ENCODE measurements at places on chromosomes 16 and 17.
A peak's percentile ranks its signal among the peaks of the same experiment; 100 is the strongest.

DNA sequence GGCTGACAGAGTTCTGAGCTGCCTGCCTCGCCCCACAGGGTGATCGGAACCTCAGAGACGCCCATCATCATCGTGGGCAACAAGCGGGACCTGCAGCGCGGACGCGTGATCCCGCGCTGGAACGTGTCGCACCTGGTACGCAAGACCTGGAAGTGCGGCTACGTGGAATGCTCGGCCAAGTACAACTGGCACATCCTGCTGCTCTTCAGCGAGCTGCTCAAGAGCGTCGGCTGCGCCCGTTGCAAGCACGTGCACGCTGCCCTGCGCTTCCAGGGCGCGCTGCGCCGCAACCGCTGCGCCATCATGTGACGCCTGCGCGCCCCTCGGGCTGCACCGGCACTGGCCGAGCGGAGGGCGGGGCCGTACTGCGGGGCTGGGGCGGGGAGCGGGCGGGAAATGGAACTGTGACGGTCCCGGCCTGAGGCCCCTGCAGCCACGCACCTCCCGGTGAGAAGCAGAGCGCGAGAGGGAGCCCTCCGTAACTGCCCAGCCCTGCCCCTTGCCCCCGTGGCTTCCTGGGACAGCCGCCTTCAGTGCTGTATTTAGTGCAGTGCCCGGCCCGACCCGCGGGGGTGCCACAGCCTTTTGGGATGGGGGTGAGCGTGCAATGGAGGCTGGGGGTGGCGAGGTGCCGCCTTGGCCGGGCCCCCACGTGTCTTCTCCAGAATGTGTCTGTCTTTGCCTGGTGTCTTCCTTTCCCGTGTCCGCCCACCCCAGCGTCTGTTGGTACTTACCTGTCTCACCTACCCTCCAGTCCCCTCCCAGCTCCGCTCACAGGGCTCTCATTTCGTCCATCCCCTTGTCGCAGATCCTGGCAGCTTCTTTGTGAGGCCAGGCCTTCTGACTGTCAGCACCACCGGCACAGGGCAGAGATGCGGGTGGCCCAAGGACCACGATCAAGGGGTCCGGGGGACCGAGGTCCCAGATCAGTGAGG is 9.8 kb downstream of the RASL10B start:
- no peak for DNase-seq

GRCh38 chr16:75311383-75311938 is 60.0 kb upstream of the BCAR1 start:
- DNase-seq, result no peak

DNA sequence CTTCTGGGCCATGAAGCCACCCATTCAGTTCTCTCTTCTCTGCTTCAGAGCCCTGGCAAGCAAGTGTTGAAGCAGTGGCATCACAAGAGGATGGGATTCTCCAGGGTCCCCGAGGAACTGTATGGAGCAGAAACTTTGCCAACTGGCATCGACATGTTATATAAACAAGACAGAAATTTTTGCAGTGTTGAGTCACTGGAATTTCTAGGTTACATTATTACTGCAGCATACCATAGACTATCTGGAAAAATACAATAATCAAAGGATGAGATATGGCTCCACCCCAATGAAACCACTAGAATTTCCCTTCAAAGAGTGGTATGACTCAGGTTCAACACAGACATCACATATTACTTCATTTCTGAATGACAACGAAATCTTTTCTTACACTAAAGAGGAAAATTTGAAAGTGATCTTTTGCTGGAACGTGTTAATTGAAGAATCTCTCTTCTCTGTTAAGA is 343.0 kb upstream of the DYNLRB2 start:
- peak; percentile 45 for DNase-seq

GRCh38 chr16:57711993-57712392 is 17.4 kb downstream of the DRC7 start:
- DNase-seq, result no peak

DNA sequence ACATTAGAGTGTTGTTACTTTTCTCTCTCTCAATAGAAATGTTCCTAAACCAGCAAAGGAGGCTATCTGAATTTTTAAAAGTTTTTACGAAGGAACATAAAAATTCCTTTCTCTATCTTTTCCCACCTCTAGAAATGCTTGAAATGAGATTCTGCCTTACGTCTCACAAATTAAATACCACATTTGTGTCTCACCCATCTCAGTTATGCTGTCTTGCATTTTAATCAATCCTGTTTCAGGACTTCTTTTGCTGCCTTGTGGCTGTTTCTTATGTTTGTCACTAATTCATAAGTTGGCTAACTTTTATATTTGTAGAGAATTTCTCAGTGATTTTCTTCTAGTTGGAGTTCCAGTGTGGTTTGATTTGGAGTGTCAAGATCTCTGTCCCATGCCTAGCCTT is 3.5 kb downstream of the OMG start:
- DNase-seq, result no peak

- DNase-seq, result no peak
Observed at GRCh38 chr16:50743581-50744225, 1.8 kb downstream of the CYLD start.

DNA sequence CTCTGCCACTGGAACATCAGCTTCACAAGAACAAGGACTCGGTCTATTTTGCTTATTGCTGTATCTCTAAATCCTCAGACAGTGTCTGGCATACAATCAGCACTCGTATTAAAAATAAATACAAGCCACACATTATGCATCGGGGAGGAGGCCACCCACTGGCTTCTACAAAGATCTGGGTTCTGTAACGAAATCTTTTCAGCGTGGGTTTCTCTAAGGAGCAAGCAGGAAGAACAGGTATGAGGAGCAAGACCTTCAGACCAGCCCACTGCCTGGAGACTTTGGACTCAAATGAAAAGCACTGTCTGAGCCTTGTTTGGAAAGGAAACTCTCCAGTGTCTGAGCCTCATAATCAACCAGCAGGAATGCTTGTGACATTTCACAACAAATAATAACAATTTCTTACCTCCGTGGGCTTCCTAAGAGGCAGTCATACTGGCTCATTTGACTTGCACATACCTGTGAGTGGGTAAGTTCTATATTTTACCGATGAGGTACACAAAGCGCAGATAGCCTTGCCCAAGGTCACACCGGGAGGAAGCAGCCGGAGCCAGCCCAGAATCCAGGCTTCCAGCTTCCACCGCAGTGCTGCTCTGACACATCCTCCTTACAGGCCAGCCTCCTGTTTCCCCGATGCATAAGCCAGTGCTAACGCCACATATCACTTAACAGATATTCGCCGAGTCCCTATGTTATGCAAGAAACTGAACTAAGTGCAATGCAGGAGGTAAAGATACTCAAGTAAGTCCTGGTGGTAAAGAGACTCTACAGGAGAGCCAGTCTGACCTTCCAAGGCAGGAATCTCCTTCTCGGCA is 118.6 kb upstream of the TNRC6C start:
- no peak for DNase-seq

- DNase-seq, result no peak
Observed at GRCh38 chr17:78737332-78737731, 44.7 kb downstream of the CYTH1 start.

GRCh38 chr17:74822335-74822938 is 37.2 kb downstream of the GRIN2C start:
- DNase-seq, result no peak

DNA sequence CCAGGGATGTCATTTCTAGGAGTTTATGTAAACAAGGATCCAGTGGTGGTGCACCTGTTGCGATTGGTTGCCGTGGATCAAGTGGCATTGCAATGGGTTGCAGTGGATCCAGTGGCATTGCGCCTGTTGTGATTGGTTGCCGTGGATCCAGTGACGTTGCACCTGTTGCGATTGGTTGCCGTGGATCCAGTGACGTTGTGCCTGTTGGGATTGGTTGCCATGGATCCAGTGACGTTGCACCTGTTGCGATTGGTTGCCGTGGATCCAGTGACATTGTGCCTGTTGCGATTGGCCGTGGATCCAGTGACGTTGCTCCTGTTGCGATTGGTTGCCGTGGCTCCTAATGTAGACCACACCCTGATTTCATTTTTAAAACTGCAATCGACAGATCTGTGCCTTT is 56.2 kb upstream of the CRISPLD2 start:
- no peak for DNase-seq

GRCh38 chr16:14486520-14487303 is 143.3 kb downstream of the PARN start:
- peak; percentile 75 for DNase-seq

DNA sequence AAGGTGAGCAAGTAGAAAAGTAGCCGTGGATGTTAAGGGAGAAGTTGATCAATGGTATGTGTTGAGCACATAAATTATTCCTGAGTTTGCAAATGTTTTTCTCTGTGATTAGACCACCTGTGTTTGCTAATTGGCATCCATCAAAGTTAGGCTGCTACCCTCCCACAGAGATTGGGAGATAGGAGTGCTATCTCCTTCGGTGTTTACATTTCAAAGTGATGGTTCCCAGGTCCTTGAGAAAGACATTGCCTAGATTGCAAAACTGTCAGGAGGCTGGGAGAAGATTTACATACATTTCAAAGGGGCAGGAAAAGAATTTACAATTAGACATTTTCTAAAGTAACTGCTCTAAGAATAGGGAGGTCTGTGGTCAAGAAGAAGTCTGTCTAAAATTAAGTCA is 54.3 kb upstream of the CNTNAP4 start:
- DNase-seq, result no peak

- peak; percentile 44 for DNase-seq
Observed at GRCh38 chr17:49996495-49997300, 1.7 kb upstream of the DLX3 start.

DNA sequence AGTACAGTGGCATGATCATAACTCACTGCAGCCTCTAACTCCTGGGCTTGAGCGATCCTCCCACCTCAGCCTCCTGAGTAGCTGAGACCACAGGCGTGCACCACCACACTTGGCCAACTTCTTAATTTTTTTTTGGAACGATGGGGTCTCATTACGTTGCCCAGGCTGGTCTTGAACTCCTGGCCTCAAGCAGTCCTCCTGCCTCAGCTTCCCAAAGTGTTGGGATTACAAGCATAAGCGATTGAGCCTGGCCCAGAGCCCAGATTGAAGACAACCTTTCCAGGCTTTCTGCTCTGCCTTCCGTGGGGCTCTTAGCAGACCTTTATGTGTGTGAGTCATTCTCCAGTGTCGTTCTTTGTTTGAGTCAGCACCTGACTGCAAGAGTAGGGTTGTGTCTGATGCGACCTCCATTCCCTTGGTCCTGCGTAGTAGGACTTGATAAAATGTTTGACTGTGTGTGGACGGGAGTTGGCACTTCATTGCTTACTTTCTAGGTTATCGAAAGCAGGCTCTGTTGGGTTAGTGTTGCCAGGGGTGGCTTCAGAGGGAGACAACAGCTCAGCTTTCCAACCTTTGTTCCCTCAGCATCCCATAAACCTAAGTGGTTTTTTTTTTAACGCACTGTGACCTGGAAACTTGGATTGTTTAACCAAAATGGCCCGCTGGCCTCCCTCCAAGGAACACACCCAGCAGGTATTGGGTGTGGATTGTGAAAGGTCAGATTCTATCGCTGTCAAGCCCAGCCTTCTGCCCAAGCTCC is 26.4 kb downstream of the EEF2K start:
- no peak for DNase-seq
